ENCODE measurements at places on chromosomes 7 and 10.

GRCh38 chr7:75624134-75624832 is 114.5 kb downstream of the HIP1 start:
- no peak for DNase-seq

GRCh38 chr7:111174510-111174909 is 83.6 kb downstream of the LRRN3 start:
- DNase-seq: no peak

- no peak for DNase-seq
Measured at GRCh38 chr10:34884272-34884952, 69.3 kb upstream of the PARD3 start.

DNA sequence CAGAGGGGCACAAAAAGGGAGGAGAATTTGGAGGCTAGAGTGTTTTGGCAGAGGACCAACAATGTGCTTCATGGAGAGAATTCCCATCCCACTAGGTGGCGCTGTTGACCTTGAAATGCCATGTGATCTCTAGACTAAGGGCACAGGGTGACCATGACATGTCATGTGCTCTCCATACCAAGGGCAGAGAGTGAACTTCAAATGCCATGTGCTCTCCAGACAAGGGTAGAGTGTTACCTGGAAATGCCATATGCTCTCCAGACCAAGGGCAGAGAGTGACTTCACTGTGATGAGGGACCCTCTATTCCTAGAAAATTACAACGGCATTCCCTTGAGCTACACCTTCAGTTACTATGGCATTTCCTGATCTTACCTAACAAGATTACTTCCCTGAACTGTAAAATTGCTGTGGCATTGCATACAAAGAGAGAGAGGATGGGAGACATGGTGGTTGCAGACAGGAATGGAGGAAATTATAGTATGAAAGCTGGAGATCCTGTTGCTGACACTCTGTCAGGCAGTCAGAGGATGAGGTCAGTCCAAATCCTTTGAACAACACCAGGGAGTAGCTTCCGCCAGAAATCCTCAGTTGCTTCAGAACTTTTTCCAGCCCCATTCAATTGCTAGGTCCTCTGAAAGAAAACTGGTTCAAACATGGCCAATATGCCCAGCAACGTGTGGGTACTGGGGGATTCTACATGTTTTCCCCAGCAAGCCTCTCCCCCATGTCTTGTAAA is 60.9 kb upstream of the ACSM6 start:
- DNase-seq: peak; percentile 67

DNA sequence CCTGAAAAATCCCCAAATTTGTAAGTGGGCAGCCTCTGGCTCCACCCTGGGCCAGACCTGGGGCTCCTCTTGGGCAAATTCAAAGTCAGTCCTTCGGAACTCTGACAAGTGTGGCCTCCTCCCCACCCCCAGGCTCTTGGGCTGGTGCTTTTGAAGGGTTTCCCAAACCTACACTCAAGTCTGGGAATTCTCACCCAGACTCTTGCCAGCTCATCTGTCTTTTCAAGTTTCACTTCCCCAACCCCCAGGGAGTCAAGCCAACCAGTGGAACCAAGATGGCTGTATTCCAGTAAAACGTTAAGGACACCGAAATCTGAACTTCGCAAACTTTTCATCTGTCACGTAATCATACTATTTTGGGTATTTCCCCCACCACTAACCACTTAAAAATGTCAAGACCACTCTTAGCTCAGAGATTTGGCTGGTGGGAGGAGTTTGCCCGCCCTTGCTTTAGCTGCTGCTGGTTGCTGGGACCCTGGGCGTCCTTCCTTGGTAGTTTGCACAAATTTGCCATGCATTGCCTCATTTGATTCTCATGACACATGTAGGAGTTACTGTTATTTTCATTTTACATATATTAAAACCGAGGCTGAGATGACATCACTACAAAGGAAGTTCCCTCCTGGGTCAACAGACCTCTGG is 1.7 kb upstream of the MYO1G start:
- peak; percentile 67 for DNase-seq

- no peak for DNase-seq
Measured at GRCh38 chr10:70462349-70462984, 16.1 kb upstream of the PALD1 start.

DNA sequence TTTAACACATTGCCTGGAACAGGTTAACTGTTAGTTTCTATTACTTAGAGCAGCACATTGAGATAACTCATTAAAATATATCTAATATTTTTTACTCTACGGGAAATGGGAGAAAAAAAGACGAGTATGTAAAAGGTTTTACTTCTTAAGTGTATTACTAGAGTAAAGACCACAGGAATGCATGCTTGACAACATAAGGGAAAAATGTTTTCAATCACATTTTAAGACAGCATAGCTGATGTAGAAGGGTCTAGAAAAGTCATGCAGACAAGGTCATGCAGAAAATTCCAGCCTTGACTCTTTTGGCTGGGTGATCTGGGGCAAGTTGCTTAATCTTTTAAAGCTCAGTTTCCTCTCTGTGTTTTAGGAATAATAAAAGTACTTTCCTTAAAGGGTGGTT is 806.2 kb downstream of the CNTNAP2 start:
- DNase-seq: no peak

- DNase-seq: no peak
Measured at GRCh38 chr7:131265227-131265626, 62.4 kb upstream of the MKLN1 start.

GRCh38 chr10:119940487-119940886 is 48.0 kb downstream of the SEC23IP start:
- no peak for DNase-seq

- no peak for DNase-seq
Measured at GRCh38 chr10:43234471-43235041, 32.3 kb downstream of the RASGEF1A start.

DNA sequence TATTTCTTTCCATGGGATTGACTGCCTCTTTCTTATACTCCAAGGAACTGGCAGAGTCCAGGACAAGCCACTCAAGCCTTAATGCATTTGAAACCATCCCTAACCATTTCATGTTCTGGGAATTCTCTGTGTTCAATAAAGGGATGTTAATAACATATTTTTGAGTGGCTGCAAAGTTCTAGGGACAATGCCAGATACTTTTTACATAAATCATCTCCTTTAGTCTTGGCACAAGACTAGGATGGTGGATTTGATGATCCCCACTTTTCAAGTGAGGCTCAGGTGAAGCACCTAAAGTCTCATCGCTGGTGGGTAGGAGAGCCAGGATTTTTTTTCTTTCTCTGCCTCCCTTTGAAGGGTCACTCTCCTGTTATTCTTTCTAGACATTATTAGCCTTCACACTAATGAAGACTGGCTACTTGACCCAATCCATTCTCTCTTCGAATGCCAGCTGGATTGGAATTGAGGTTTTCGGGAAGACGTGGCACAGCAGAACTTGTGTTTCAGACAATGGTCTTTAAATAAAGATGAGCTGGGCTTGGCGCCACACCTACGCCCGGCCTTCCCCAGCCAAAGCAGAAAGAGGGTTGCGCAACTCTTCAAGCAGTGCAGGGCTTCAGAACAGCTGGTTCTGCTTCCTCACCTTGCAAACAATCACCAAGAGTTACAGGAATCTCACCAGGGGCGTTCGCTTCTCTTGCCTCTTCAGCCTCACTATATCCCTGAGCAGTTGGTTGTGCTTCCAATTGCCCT is 73.8 kb upstream of the BMPER start:
- DNase-seq: no peak

- DNase-seq: no peak
Measured at GRCh38 chr7:40720416-40720815, 585.6 kb downstream of the SUGCT start.

DNA sequence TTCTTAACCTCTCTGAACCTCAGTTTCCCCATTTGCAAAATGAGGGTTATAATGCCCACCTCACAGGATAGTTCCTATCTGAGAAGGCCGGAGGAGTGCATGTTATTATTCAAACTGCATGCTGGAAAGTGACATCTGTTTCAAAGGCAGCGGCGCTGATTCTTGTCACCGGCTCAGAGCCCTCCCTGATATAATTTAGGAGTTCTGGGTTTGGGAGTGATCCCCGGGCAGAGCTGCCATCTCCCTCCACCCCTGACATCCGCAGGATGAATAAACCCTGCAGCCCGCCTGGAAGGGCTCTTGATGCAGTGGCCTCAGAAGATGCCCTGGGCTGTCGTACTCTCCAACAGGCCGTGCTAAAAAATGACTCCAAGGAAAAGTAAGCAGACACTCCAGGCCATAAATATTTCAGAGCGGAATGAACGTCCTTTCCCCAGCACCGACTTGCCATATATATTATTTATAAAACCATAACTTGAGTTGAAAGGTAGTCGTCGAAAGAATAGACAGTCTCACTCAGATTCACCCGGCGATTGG is 47.0 kb upstream of the MYL10 start:
- no peak for DNase-seq

- no peak for DNase-seq
Measured at GRCh38 chr10:72174297-72174662, 41.5 kb upstream of the ANAPC16 start.

GRCh38 chr10:78041170-78042057 is 7.8 kb downstream of the RPS24 start:
- no peak for DNase-seq

DNA sequence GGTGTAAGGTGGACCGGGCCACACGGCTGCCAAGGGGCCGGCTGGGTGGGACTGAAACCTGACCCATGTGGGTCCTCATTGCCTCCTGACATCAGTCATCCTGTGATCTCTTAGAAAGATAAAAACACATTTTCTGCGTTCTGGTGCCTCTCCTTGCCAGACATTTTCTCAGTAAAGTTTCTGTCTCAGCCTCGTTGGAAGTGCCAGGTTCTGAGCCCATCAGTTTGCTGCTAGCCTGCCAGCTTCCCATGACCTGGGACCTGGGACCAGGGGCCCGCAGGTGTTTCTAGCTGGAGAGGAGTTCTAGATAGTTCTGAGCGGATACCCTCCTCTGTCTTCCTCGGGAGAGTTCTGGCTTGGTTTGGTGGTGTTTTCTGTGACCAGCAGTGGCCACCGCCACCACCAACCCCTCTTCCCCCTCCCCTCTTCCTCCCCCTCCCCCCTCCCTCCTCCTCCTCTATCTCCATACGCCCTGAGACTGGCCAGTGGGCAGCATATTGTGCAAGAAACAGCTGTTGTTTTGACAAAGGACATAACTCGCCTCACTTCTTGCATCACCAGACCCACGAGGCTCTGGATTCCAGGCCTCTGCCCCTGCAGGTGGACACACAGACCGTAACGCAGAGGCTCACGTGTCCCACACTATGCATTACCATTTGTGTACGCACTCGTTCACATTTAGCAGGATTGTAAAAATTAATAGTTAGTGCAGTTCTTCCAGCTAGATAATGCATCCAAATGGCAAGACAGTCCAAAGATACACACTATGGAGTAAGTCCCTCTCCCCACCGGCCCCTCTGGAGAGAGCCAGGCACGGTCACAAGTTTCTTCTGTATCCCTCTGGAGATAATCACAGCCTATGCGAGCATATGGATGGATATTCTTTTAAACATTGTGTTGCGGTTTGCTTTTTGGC is 94.6 kb downstream of the CUX1 start:
- DNase-seq: no peak

DNA sequence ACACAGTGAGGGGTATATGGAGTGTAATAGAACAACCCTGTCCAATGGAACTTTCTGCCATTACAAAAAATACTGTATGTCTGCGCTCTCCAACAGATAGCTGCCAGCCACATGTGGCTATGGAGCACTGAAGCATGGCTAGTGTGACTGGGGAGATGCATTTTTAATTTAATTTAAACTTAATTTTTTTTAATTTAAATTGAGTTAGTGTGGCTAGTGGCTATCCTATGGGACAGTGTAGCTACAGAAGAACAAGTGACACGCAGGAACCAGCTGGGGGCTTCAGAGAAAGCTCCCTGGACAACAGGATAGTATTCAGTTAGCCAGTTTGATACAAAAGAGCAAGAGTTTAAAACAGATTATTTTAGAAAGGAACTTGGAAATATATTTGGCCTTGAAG is 408.0 kb downstream of the THSD7A start:
- DNase-seq: no peak

DNA sequence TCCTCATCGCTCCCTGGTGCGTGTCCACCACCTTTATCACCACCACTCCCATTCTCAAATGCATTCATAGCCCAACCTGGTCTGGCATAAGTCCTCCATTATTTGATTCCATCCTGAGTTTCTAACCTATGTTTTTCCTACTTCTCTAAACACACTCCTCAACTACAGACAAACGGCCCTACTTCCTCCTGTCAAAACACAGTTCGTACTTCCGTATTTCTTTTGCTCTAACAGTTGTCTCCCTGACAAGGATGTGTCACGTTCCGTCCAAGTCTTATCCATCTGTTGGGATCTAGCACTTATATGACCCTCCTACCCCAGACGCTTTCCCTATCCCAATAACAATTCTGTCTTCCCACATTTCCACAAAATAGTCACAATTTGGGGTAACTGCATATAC is 46.8 kb downstream of the DOCK4 start:
- DNase-seq: no peak

DNA sequence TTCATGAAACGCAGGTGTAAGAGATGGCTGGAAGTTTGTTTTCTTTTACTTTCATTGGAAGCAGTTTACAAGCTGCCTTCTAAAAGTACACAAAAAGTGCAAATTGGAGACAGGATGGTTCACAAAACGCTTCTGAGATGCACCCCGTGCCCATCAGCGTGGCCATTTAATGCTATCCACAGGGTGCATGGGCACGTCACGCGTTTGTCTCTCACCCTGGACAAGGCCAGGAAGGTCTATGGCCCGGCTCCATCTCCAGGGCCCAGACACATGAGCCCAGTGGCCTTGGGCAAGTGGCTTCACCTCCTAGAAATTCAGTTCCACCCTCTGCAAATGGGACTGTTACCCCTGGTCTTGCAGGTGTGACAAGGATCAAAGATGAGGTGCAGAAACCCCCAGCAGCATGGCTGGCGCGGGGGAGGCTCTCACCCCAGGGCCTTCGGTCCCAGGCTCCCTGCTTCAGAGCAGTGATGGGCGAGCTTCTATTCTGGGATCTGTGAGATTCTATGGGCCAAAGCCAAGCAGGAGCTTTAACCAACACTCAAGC is 60.8 kb upstream of the EBF3 start:
- no peak for DNase-seq

- no peak for DNase-seq
Measured at GRCh38 chr10:101216207-101217043, 12.8 kb downstream of the LBX1 start.

DNA sequence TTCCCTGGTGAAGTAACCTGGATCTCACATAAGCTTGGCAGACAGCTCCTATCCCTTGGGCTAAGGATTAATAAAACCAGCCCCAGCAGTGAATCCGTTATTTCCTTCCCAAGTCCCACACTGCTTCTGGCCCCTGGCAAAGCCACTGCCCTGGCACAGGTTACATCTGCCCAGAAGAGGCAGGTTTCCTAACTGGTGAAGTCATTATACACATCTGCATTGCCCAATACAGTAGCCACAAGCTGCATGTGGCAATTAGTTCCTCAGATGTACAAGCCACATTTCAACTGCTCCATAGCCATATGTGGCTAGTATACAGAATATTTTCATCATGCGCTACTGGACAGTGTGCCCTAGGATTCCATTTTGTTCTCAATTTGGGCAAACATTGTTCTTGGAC is 273.0 kb downstream of the GRM8 start:
- DNase-seq: no peak

DNA sequence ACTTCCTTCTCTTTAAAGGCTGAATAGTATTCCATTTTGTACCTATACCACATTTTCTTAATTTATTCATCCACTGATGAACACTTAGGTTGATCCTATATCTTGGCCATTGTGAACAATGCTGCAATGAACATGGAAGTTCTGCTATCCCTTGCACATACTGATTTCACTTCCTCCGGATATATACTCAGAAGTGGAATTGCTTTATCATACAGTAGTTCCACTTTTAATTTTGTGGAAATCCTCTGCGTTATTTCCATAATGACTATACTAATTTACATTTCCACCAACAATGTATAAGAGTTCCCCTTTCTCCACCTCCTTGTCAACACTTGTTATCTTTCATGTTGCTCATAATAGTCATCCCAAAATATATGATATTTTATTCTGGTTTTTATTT is 312.6 kb downstream of the PLXDC2 start:
- DNase-seq: no peak
